Muscle of leg (tissue), 16 donors: ENCODE measurements at places on chromosomes 7 and 10. TPM values are rescaled to one million over a fixed set of nuclear protein-coding genes. Genes with fewer than 3 reads are reported as not detected.

DNA sequence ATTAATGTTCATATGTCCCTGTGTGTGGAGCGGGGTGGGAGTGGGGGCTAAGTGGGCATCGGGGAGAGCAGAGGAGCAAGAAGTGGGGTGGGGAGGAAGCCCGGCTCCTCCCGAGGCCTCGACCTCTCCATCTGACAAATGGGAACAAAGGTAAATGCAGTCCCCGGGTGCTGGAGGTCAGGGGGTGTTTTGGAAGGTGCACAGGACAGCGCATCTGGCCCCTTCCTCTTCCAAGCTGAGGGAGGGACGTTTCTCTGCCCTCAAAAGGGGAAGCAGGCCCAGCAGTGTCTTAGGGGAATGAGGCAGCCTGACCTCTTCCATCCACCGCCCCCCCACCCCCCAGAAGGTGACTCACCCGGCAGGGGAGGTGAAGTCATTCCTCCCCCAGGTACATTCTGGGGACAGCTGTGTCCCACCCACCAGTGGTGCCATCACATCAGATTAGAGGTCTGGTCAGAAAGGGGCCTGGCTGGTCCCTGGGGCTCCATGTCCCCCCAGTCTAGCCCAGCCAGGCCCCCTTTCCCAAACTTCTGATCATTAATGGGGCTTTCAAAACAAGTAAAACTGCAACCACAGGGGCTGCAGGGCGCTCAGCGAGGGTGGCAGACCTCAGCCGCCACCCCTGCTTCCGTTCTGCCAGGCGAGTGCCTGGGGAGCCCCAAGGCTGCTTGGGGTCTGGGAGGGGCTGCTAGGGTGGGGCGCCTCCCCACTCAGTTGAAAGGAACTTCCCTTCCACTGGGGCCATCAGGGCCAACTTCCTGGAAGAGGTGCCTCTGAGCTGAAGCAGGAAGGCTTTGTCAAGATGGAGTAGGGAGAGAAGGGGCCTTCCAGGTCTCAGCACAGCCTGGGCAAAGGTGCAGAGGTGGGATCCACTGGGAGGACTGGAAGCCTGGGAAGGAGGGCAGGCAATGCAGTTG lies 10.8 kb downstream of the LFNG start:
- H3K27ac ChIP-seq = peak overlapping the region; percentile 75
- H3K4me3 ChIP-seq = no peak overlapping the region
- peak; percentile 65 for DNase-seq
- peaks cover 2% of the 10 kb centered on the region for H3K27me3 ChIP-seq
- peaks cover 49% of the 10 kb centered on the region for H3K4me1 ChIP-seq

DNA sequence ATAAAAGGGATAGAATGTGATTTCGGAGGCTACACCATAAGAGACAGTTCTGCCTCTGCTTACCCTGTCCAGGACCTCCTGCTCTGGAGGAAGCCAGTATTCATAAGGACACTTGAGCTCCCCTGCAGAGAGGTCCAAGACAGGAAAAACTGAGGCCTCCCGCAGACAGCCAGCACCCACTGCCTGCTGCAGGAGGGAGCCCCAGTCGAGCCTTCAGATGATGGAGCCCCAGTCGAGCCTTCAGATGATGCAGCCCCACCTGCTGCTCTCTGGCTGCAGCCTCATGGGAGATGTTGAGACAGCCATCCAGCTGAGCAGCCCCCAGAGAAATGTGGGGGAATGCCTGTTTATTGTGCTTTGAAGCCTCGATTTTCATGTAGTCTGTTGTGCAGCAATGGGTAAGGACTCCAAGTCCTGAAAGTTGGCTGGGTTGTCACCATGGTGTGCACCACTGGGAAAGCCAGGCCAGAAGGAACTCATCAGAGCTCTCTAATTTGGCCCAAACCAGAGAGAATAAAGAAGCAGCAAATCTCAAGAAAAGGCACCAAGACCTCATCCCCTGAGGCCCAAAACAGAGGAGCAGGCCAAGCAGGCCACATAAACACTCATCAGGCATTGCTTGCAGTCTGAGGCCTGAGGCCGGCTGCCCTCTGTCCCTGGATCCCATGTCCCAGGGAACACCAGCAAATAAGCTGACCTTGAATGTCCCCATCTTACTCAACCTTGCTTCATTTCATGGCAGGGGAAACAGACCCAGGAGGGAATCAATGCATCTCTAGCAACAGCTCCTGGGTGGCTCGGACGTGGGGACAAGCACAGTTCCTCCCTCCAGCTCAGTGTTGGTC lies 30.9 kb downstream of the CALML5 start:
- no peak for DNase-seq
- peaks cover 35% of the 10 kb centered on the region for H3K4me1 ChIP-seq
- H3K27ac ChIP-seq = peak overlapping the region; percentile 92
- no peaks in the 10 kb centered on the region for H3K27me3 ChIP-seq
- no peak overlapping the region for H3K4me3 ChIP-seq

DNA sequence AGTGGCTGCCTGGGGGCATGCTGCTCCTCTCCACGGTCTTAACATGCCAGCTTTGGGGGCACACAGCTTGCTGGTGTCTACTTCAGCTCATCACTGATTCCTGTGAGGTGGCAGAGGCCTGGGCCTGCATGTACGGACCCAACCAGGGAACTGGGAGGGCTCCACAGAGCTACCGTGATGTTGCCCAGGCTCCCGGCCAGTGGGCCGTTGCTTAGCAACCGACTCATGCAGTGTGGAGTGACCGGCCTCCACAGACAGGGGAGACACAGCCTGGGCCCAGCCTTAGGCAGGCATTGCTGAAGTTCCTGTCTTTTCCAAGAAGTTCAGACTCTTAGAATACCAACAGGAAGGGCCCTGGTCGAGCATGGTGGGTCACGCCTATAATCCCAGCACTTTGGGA lies 25.8 kb upstream of the SH2B2 start:
- DNase-seq = peak; percentile 48
- peaks cover 2% of the 10 kb centered on the region for H3K36me3 ChIP-seq
- peaks cover 12% of the 10 kb centered on the region for H3K4me1 ChIP-seq
- H3K27me3 ChIP-seq = no peaks in the 10 kb centered on the region
- no peak overlapping the region for H3K27ac ChIP-seq

Gene POU6F2
- 0.09 TPM for total RNA-seq
